ENCODE measurements at places on chromosomes 6 and 20. TPM values are rescaled to one million over a fixed set of nuclear protein-coding genes. Genes with fewer than 3 reads are reported as not detected.
A peak's percentile ranks its signal among the peaks of the same experiment; 100 is the strongest.

The LY6G6C gene
- not detected for total RNA-seq

The C20orf202 gene
- total RNA-seq = 0.22 TPM

DNA sequence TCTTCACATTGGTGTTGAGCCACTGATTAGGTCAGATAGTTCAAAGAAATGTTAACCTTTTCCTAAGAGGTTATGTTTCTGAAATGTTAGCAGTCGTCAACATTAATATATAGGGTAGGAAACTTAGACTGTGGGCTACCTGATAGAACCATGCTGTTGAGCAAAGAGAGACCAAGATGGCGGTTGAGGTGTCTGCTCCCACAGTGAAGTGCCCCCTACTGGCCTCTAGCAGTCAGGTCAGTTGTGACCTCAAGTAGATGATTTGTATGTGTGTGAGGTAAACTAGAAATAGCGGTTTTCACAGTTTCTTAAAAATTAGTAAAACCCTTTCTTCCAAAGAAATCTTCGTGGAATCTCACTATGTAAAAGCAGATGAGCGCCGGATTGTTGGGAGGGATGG is 40.3 kb downstream of the MTHFD1L start:
- no peak overlapping the region for H3K27ac ChIP-seq
- H3K27me3 ChIP-seq = no peaks in the 10 kb centered on the region
- DNase-seq = no peak
- H3K36me3 ChIP-seq = peaks cover 7% of the 10 kb centered on the region
- H3K4me1 ChIP-seq = no peaks in the 10 kb centered on the region
- no peak overlapping the region for H3K4me3 ChIP-seq

DNA sequence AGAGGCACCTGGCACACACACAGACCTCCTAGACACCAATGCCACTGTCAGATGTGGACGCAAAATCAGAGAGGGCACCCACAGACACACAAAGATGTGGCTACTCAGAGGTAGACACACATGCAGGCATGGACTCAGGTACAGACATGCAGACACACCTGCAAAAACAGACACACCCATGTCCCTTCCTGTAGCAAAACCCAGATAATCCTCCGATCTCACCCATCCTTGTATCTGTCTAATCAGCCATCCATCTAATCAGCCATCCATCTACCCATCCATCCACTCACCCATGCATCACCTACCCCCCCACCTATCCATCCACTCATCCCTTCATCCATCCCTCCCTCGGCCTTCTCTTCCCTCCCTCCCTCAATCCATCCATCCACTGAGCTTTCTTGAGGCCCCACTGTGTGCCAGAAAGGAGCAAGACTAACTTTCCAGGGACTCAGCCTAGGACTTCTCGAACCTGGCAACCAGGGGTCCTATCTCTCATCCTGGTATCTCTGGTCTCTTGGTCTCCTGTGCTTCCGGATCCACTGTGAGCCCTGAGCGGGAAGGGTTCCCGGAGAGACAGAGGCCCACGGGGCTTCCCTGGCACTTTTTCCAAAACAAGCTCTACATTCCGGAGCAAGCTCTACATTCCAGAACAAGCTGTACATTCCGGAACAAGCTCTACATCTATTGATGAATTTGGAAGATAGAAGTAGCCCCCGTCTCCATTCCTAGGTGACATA is 1.1 kb upstream of the TGM2 start:
- no peak for DNase-seq
- peaks cover 53% of the 10 kb centered on the region for H3K36me3 ChIP-seq
- no peaks in the 10 kb centered on the region for H3K27me3 ChIP-seq
- peak overlapping the region; percentile 59 for H3K4me3 ChIP-seq
- H3K4me1 ChIP-seq = peaks cover 78% of the 10 kb centered on the region

DNA sequence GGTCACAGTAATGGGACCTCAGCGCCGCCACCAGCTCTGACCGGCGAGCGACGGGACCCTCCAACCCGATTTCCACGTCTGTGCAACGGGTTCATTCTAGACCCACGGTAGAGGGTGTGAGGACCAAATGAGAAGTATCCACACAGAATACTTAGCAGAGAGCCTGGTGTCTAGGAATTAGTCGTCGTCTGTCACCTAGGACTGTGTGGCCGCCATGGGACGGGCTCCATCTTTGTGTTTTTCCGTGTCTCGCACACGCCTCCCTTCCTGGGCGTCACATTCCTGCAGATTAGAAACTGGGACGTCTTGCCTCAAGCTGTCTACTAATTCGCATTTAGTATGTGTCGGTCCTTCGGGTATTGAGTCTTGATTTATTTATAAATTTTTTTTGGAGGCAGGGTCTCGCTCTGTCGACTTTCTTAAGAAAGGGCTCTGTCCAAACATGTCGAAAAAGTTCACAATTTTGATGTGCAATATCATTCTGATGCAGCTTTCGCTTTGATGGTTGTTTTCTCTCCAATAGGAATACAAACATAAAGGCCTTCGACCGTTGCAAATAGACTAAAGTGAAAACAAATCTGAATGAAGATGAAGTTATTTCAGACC is 563 bp downstream of the MGME1 start:
- H3K27me3 ChIP-seq = no peaks in the 10 kb centered on the region
- peak overlapping the region; percentile 84 for H3K27ac ChIP-seq
- no peaks in the 10 kb centered on the region for H3K4me1 ChIP-seq
- peak overlapping the region; percentile 72 for H3K4me3 ChIP-seq

DNA sequence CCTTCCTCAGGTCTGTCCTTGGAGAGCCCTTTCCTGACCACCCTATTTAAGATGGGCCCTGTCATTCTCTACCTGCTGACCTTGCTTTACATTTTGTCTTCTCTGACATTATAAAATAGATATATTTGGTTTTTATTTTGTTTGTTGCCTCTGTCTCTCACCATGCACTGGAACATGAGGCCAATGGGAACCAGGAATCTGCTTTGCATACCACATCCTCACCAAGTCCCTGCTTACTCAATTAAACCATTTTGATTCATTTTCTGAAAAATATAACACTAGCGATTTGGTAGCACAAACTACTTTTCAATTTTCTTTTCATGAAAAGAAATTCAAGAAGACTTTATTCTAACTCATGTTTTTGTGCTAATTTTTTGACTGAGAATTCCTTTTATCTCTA is 32.8 kb upstream of the POPDC3 start:
- no peaks in the 10 kb centered on the region for H3K27me3 ChIP-seq
- H3K4me1 ChIP-seq = peaks cover 32% of the 10 kb centered on the region
- no peak for DNase-seq
- no peak overlapping the region for H3K4me3 ChIP-seq

DNA sequence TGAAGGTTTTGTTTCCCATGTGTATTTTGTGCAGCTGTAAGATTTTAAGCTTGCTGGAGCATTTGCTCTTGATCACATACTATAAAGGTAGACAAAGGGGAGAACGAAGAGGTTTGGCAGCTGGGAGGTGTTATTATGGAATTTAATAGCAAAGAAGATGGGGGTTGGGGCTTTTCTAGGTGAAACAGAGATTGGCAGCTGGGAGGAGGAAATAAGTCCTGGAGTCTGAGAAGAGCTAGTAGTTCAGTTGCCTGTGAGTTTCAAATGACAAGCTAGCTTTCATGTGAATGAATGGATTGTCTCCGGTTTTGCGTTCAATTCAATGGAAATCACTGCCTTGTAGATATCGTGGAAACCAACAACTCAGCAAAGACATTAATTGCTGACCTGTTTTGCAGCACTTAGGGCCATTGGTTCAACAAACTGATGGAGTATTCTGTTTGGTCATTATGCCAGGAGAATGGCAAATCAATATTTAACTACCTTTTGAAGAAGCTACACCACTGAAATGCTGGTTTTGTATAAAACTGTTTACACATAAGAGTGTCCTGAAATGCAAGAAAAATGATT is 38.1 kb upstream of the FLRT3 start:
- no peaks in the 10 kb centered on the region for H3K4me1 ChIP-seq
- DNase-seq = no peak
- no peak overlapping the region for H3K4me3 ChIP-seq
- no peaks in the 10 kb centered on the region for H3K36me3 ChIP-seq
- H3K27me3 ChIP-seq = no peaks in the 10 kb centered on the region
- no peak overlapping the region for H3K27ac ChIP-seq

DNA sequence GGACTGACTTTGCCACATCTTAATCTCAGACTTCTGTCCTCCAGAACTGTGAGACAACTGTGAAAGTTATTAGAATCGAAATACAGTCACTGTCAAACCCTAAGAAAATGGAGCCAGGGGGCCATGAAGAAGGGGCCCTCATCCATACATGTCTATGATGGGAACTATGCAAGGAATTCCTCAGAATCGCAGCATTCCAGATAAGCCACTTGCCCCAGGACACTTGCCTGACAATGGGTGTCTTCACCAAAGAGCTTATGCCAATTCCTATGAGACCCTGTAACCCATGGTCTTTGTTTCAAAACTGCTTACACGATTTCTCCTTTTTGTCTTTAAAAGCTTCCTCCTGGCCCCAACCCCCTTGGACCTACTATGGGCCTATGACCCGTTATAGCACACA is 90.4 kb upstream of the FOXP4 start:
- no peak overlapping the region for H3K27ac ChIP-seq
- H3K4me3 ChIP-seq = no peak overlapping the region
- H3K36me3 ChIP-seq = no peaks in the 10 kb centered on the region
- H3K27me3 ChIP-seq = peaks cover 8% of the 10 kb centered on the region
- H3K4me1 ChIP-seq = peaks cover 10% of the 10 kb centered on the region
- DNase-seq = no peak

GRCh38 chr6:13513626-13514502 is 26.5 kb upstream of the GFOD1 start:
- peaks cover 10% of the 10 kb centered on the region for H3K4me1 ChIP-seq
- no peaks in the 10 kb centered on the region for H3K36me3 ChIP-seq
- H3K27me3 ChIP-seq = no peaks in the 10 kb centered on the region
- no peak overlapping the region for H3K27ac ChIP-seq
- H3K4me3 ChIP-seq = no peak overlapping the region
